Stimulated activated CD8-positive, alpha-beta memory T cell treated with anti-CD3 and anti-CD28 coated beads, Interleukin-7, amount 100 ng/mL, for 1 hour (primary cell): ENCODE measurements at places on chromosomes 2 and 18.

- no peak for DNase-seq
Measured at GRCh38 chr2:121034551-121034950, 250.5 kb downstream of the TFCP2L1 start.

GRCh38 chr2:33660416-33661123, 61.5 kb upstream of the FAM98A start:
- DNase-seq = no peak

GRCh38 chr2:126786765-126787164, 111.9 kb upstream of the TEX51 start:
- DNase-seq = no peak

GRCh38 chr18:65422544-65423136, 328.2 kb upstream of the CDH7 start:
- DNase-seq = no peak

DNA sequence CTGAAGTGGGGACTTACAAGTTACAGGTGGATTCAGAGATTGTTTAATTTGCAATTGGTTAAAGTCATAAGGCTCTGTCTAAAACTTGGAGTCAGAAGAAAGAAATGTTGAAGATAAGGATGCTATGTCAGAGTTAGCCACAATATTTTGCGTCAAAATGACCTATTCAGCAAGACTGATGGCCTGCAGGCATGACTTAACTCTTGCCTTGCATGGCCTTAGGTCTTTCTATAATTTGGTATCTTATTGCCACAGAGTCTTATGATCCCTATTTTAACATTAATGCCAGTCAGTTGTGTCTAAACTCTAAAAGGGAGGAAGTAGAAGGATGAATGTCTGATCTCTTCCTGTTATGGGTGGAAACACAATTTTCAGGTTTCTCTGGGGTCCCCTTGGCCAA, 5.2 kb upstream of the COMMD1 start:
- no peak for DNase-seq

GRCh38 chr2:31354837-31355236, 59.7 kb downstream of the XDH start:
- no peak for DNase-seq

DNA sequence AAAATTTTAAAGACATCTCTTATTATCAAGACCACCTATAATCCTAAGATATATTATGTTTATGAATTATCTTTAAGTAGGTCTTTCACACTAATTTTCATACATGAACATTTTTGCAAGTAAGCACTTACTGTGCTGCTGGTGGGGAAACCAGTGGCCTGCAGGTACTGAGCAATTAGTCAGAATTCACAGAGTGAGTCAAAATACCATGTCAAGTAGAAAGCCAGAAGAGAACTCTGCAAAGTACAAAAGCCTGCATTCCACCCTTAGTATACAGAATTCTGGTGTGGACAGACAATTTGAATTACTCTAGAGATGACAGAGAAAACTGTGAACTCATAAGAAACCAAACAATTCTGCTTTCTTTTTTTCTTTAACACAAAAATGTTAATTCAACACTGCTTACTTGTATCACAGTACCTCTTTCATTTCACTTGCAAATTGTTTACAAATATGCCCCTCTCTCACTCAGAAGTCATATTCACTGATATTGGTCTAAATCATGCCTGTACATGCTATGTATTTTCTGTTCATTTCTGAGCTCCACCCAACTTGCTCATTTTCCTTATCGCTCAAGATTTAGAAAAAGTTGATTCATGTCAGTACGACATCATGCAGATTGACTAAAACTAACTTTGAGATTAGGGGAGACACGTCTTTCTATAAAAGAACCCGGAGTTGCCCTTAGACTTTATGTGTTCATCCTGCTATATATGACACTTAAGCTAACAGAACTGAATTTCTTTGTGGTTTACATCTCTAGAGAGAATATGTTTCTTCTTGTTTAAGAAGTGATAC, 182.9 kb downstream of the IKZF2 start:
- no peak for DNase-seq

DNA sequence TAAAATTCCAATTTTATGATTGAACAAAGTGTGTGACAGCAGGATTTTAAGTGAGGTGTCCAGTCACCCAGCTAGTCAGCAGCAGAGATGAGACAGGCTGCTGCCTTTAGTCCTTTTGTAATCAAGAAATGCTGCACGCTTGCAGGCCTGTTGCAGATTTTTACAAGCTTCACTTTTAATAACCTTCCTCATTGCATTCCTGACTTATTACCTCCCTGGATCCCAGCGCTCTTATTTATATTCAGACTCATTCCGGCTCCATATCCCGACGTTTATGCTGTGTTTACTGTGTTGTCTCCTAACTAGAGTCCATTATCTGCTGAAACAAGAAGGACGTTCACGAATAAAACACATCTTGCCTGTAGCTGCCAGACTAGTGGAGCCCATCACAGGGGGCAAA, 442.5 kb upstream of the KLHL29 start:
- no peak for DNase-seq

DNA sequence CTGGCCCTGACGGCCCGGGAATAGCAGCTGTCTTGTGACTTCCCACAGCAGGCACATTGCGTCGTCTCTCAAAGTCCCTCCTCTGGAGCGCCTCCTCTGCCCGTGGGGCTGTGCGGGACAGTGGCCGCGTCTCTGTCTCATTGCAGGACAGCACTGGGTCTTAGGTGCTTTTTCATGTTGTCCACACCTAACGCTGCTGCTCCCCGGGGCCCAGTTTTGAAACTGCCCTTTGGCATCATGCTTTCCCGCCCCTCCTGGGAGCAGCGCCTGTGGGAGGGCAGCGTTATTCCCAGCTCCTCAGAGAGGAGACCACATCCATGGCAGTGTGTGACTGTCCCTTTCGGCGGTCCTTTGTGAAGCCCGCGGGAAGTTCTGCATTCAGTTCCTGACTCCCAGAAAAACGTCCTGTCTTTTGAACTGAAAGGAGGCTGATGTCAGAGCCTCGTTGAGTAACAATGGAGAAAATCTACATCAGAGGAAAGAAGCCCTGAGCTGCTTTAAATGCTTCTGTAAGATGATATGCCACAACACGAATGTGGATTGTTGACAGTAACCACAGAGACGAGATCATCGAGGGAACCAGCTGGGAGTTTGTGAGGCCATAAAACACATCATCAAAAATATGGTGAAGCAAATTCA, 226.0 kb downstream of the FAM210A start:
- DNase-seq = no peak

GRCh38 chr2:190467575-190468083, 59.5 kb downstream of the MFSD6 start:
- DNase-seq = no peak

GRCh38 chr2:102032368-102033030, 40.7 kb downstream of the IL1R2 start:
- DNase-seq = no peak

- no peak for DNase-seq
Measured at GRCh38 chr2:185979546-185980071, 241.0 kb downstream of the FSIP2 start.

- no peak for DNase-seq
Measured at GRCh38 chr2:241836292-241836691, 22.4 kb downstream of the PDCD1 start.

DNA sequence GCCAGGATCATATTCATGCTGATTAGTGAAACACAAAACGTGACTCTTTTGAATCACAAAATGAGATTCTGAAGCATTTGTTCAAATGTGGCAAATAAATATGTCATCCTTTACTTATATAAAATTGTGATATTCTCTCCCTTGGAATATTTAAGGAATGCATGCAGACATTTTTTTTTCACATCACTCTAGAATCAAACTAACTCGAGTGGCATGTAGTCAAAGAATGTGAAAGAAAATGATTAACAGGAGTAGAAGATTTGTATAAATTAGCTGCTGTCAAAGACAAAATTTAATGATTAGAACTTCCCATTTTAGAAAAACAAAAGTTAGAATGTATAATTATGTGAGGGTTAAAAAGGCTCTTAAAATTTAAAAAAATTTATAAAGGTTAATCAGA, 721.0 kb upstream of the FAM98A start:
- no peak for DNase-seq

GRCh38 chr2:197606180-197606579, 69.2 kb downstream of the RFTN2 start:
- DNase-seq = no peak

DNA sequence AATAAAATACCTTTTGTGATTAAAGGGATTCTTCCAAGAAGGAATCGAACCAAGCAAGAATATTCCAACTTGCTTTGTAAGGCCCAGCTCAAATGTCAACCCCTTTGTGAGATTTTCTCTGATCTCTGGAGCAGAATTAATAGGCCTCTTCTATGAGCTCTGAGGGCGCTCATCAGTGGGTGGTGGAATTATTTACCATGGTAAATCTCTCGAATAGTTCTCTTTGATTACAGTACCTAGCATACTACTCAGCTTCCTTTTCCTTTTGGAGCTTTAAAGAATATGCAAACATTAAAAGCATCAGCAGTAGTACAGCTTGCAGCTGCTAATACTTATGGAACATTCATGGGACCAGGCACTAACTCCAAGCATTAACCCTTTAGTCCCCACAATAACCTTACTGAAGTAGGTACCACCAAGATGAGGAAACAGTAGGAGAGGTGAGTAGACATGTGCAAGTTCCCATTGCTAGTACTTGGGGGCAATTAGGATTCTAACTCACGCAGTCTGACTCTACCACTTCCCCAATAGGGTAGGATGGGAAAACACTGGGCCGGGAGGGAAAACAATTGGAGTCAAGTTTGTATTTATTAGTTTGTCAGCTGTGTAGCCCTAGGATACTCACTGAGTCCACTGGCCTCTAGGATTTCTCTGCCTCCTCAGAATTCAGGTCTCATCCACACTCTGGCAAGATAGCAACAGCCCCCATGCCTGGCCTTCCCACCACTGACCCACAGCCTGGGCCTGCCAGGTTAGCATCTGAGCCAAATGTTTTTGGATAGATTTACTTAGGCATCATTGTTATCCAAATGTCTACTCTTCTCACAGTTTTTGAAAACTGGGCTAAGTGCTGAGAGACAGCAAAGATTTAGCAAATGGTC, 21.7 kb downstream of the ADD2 start:
- no peak for DNase-seq

- no peak for DNase-seq
Measured at GRCh38 chr2:30666266-30666874, 140.9 kb downstream of the CAPN13 start.

GRCh38 chr2:158760887-158761286, 34.2 kb upstream of the DAPL1 start:
- no peak for DNase-seq

GRCh38 chr2:85788603-85789002, 34.8 kb downstream of the ATOH8 start:
- no peak for DNase-seq

DNA sequence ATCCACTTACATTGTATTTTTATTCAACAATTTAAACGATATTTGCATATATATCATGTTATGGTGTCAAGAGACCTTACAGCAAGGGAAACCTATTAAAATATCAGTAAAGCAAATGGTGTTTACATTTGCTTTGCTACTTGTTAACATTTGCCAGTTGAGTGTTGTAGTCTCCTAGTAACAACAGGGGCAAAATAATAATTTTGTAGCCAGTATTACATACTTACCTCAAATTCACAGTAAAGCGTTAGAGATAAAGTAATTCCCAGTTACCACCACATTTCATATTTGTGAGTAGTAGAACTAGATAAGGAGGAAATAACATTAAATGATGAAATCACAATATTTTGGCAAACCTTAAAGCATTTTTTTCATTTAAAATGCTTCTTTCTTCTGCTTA, 71.3 kb downstream of the FASTKD2 start:
- DNase-seq = no peak

GRCh38 chr2:32386739-32387138, 29.9 kb downstream of the BIRC6 start:
- DNase-seq = no peak

DNA sequence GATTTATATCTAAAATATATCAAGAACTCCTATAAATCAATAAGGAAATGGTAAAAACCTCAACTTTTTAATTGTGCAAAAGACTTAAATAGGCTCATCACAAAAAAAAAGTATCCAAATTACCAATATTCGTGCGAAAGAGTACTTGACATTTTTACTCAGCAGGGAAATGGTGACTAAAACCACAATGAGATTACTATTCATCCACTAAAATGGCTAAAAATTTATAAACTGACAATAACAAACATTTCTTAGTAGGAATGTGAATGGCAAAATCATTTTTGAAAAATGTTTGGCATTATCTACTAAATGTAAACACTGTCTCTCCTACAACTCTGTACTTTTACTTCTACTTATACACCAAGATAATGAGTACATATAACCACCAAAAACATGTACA, 184.8 kb upstream of the RND3 start:
- DNase-seq = no peak
